ENCODE measurements at places on chromosomes 16 and 17.

DNA sequence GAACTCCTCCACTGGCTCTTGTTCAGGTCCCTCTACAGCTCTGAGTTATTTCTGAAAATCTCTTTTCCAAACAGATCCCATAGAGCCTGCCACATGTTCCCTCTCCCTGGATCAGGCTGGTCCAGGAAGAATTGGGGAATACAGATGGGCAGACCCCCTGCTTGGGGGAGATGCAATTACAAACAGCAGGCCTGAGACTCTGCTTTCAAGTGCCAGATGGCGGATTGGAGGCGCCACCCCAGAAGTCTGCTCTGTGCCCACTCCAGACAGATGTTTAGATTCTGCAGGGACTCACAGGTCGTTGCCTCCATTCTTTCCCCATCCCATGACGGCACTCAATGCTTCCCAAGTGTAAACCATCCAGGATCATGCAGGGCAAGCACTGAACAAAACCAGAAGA, 316.6 kb downstream of the SLC39A11 start:
- DNase-seq, result no peak

DNA sequence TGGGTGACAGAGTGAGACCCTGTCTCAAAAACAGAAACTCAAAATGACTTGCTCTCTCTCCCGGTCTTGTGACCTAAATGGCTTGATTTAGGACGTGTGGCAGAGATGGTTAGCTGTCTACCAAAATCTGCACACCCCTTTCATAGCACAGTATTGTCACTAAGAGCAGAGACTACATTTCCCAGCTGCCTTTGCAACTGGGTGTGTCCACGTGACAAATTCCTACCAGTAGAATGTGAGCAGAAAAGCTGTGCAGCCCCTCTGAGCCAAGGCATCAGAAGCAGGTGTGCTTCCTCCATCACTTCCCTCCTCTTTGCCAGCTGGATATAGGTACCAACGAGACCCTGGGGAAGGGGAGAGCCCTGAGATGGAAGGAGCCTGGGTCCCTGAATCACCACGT, 25.5 kb downstream of the GPR142 start:
- no peak for DNase-seq

GRCh38 chr16:72091217-72091616, 2.2 kb downstream of the TXNL4B start:
- DNase-seq, result no peak

DNA sequence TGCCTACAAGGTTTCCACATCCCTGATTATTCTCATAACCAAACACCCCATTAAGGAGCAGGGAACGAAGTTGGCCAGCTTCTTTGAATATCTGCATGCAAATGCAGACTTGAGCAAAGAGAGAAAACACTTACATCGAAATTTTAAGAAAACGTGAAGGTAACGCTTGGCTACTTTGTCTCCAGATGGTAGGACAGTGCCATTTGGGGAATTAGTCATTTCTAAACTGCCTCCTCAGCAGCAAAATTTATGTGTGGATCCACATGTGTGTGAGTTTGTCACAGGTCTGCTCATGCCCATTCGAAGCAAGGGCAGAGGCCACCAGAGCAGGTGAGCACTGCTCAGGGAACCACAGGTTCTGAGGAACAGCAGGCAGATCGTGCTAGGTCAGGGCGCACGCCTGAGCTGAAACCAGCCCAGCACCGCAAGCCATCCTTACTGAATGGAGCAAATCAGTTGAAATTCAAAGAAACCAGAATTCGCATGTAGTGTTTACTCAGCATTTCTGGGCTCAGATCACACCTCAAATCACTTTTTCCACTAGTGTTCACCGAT, 80.1 kb downstream of the SOCS1 start:
- no peak for DNase-seq

- no peak for DNase-seq
Observed at GRCh38 chr16:89693931-89694783, 7.3 kb downstream of the SPATA2L start.

- DNase-seq, result no peak
Observed at GRCh38 chr16:75862098-75862386, 135.8 kb upstream of the CPHXL start.

GRCh38 chr17:32928586-32929535, 908 bp downstream of the TMEM98 start:
- no peak for DNase-seq

- no peak for DNase-seq
Observed at GRCh38 chr17:34178092-34178491, 77.0 kb upstream of the CCL2 start.

DNA sequence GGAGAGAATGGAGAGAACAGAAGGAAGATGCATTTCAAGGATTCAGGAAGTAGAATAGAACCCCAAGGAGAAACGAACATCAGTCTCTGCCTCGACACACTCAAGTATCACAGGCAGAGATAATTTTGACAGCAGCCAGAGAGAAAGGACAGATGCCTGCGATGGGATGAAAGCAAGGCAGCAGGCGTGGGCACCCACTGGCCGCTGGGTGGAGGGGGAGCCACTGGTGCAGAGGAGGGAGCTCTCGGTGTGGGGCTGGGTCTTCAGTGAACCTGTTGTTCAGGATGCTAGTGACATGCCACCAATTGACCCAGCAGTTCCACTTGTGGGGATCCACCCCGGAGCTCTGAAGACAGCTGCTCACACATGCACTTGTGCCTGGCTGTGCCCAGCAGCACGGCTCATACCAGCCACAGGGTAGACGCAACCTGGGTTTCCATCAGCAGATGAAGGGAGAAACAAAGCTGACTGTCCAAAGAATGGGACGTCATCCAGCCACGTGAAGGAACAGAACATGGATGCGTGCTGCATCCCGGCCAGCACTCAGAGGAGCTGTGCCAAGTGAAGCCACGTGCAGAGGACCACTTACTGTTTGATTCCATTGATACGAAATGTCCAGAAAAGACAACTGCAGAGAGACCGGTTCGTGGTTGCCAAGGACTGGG, 127.0 kb downstream of the BANP start:
- no peak for DNase-seq

DNA sequence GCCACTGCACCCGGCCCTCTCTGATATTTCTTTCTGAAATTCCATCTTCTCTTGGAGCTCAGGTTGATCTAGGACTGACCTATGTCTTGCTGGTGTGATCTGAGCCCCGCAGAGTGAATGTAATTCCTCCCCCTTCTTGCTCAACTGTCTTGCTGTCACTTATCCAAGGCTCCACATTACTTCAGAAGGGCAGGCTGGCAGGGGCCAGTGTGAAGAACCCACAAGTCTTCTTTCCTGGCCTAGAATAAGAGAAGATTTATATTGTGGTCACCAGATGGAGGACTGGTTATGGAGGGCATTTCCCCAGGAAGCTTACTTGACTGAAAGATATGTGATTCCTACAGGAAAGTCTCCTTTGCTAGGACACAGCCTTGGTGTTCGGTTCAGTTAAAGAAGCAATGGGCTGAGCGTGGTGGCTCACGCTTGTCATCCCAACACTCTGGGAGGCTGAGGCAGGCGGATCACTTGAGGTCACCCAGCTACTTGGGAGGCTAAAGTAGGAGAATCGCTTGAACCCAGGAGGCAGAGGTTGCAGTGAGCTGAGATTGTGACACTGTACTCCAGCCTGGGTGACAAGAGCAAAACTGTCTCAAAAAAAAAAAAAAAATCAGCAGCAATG, 13.4 kb downstream of the ITGAL start:
- DNase-seq, result no peak

DNA sequence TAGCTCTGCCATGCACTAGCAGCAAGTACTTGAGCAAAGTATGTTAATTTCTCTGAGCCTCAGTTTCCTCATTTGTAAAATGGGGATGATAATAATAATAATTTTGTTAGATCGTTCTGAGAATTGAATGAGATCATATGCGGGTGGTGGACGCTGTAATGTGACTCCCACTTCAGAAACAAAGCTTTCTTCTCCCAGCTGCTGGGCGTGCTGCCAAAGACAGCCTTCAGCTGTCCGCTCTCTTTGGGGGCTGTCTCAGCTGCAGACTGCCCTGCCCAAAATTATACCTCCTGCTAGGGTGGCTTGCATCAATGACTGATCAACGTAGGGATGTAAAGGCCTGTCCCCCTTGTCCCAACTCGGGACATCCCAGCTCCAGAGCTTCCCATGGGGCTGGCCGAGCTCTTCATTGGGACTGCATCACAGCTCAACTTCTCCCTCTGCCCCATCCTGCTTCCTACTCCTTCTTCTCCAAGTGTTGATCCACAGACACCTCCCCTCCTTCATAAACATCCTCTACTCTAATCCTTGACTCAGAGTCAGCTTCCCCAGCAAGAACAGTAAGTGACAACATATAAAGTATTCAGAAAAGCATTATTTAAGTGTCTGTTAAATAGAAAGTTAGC, 30.7 kb upstream of the CDH5 start:
- no peak for DNase-seq

GRCh38 chr17:50426814-50427787, 1.1 kb downstream of the ACSF2 start:
- DNase-seq, result no peak

- DNase-seq, result no peak
Observed at GRCh38 chr16:24745791-24746190, 16.3 kb downstream of the TNRC6A start.

- DNase-seq, result no peak
Observed at GRCh38 chr16:9008601-9009260, 45.0 kb upstream of the USP7 start.

- no peak for DNase-seq
Observed at GRCh38 chr17:67509390-67510287, 132.6 kb downstream of the PITPNC1 start.

GRCh38 chr16:88373927-88374492, 8.7 kb upstream of the ZNF469 start:
- no peak for DNase-seq

- no peak for DNase-seq
Observed at GRCh38 chr17:50190603-50191358, 10.7 kb downstream of the COL1A1 start.

DNA sequence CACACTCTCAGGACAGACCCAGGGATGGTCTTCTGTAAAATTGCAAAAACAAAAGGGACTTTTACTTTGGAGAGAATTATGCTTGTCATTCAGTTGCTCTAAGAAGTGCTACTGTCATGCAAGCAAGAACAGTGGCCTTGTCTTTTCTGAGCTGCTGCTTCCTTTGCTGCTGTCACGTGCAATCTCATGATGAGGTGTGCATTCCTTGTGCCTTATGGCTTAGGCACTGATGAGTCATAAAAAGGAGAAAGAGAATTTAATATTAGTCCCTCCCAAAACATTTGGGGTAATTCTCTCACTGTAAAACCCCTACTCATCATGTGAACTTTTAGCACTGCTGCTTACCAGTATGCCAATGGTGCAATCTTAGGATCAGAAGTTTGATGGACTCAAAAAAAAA, 2051.3 kb downstream of the TP53TG3F start:
- no peak for DNase-seq

- no peak for DNase-seq
Observed at GRCh38 chr16:83472776-83473501, 334.8 kb upstream of the HSBP1 start.

DNA sequence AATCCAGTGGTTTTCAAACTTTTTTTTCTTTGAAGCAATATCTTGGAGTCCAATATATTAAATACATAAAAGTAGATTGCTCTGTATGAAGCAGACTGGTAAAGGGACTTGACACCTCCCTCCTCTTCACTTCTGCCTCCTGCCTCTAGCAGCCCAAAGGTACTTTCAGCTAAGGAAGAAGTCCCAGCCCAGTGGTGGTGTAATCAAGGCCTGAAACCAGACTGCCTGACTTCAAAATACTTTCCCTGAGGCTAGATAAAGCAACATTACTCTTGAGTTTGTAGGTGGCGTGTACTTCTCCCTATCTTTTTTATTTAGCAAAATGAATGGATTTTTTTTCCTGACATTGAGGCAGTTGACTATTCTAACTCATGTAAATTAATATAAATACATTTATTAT, 122.4 kb upstream of the TMEM97 start:
- no peak for DNase-seq

DNA sequence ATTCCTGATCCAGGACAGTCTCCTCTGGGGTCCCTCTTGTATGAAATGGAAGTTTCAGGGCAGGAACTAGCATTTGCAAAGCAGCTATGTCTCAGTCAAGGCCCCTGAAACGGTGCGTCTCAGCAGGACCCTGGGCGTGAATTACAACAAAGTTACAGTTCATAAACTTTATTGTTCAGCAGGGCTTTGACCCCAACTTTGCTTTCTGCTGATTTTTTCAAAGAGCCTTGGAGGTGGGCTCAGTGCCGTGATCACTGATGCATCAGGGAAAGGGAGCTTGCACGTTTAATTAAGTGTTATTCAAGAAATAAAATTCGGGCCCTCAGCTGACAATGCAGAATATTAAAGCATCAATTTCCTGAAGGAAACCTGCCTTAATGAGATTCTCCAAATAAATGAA, 260.1 kb upstream of the C16orf82 start:
- no peak for DNase-seq

- no peak for DNase-seq
Observed at GRCh38 chr17:76789235-76789788, 51.4 kb downstream of the MFSD11 start.

DNA sequence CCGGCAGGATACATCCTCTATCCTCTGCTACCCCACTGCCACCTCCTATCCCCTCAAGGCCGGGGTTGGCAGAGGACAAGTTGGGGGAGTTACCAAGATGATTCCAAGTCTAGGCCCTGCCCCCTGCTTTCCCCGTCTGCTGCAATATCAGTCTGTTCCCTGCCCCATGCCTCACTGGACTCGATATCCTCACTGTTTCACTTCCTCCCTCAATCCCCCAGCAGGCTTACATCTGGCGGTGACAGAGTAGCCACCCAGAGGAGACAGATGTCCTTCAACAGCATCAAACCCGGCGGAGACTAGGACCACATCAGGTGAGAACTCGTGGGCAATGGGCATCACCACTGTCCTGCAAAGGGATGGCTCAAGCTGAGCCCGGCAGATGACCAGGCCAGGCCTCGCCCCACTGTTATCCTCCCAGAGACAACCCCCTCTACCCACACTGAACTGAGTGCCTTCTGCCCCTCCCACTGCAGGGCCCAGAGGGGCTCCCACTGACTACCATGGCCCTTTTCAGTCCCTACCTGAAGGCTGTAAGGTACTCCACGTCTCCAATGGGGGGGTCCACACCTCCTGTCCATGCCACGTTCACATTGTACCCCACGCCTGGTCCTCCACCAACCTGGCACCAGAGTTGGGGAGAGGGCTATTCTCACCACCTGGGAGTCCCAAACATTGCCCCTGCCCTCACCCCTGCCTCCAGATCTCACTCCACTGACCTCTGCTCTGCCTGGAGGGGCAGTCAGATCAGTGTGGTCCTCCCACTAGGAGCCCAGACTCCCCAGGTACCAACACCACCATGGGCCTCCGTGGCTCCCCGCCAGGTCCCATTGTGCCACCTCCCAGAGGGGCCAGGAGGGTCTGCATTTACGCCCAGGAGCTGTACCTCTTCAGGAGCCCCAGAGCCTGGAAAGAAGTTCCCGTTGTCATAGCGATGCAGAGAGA, 9.6 kb downstream of the G6PC3 start:
- no peak for DNase-seq

DNA sequence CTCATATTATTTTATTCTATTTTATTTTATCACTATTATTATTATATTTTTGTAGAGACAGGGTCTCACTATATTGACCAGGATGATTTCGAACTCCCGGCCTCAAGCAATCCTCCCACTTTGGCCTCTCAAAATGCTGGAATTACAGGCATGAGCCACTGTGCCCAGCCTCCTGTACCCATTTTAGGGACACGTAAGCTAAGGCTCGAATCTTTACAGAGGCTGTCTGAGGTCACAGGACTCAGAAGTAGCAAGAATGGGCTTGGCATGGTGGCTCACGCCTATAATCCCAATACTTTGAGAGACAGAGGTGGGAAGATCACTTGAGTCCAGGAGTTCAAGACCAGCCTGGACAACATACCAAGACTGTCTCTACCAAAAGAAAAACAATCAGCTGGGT, 12.7 kb upstream of the ABAT start:
- DNase-seq, result no peak

- no peak for DNase-seq
Observed at GRCh38 chr17:76379646-76380376, 4.6 kb upstream of the SPHK1 start.

- DNase-seq, result no peak
Observed at GRCh38 chr16:85649411-85650134, 36.5 kb downstream of the GSE1 start.
